OCI-M1 (cell line): ENCODE measurements at places on chromosomes 7 and 10.
A peak's percentile ranks its signal among the peaks of the same experiment; 100 is the strongest.

DNA sequence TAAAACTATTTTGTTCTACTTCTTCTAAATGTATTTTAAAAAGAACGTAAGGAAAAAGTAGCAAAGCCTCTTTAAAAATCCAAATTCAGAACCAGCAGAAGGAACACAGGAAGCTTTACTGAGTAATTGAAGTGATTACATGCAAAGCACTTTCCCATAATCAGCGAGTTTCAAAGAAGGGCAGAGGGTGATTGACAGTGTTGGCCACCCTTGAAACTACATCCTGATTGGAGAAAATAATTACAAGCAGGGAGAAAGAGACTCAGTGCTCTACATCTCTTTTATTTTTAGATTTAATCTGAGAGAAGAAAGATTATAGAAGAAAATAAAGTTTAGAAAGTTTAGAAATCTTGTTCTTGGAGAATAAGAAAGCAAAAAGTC, 20.3 kb upstream of the HGF start:
- DNase-seq, result no peak

DNA sequence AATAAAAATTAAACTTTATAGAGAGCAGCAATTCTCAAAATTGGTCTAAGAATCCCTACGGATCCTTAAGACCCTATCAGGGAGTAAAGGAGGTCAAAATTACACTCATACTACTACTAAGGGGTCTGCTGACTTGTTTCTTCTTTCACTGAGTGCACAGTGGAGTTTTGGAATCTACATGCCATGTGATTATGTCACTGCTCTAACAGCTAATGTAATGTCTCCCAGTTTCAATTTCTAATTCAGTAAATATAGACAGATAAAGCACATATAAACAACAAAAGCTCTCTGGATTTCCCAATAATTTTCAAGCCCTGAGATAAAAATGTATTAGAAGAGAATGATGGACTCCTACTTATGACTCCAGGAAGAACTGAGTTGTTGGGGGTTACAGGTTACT, 74.6 kb downstream of the WAPL start:
- no peak for DNase-seq

- no peak for DNase-seq
Observed at GRCh38 chr10:59684006-59684405, 25.6 kb downstream of the SLC16A9 start.

DNA sequence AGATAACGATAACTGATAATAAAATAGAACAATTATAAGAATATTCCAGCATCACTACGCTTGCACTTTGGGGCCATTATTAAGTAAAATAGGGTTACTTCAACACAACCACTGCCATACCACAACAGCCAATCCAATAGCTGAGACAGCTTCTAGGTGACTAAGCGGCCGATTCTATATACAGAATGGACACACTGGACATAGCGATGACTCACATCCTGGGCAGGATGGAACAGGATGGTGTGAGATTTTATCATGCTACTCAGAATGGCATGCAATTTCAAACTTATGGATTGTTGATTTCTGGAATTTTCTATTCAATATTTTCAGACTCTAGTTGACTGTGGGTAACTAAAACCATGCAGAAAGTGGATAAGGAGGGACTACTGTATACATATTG, 920.9 kb downstream of the LRMDA start:
- DNase-seq, result no peak

- DNase-seq, result no peak
Observed at GRCh38 chr10:23885853-23886252, 323.1 kb upstream of the KIAA1217 start.

DNA sequence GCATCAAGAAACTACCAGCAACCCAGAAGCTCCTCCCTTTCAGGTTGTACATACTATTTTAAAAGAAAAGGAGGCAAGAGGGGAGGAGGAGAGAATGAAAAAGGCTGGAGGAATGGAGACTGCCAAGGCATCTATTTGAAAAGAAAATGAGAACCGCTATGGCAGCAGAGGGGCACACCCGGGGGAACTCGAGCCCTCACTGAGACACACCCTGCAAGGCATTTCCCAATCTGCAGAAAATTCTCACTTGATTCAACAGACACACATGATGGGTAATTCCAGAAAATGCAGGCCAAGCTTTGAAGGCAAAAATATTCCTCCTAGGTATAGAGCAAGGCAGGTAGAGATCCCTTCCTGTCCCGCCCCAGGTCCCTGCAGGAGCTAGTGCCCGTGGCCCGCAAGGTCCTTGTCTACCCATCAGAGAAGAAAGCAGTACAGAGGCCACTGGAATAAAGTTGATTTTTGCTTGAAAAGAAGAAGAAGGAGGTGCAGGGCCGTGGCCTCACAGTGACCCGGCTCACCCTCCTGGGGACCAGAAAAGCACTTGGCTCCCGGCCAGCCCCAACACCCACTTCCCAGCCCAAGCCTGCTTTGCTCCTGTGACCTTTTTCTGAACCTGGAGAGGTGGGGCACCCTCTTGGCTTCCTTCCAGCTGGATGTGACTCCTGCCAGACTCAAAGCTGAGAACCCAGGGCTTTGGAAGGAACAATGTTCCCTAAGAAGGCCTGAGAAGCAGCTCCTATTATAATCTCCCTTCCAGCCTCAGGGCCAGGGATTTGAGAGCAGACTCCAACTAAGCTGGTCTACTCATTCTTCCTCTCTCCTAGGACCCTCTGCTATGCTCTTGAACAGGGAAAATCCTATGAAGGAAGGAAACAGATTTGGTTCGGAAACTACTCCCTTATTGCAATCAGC, 6.2 kb upstream of the PIK3CG start:
- no peak for DNase-seq

DNA sequence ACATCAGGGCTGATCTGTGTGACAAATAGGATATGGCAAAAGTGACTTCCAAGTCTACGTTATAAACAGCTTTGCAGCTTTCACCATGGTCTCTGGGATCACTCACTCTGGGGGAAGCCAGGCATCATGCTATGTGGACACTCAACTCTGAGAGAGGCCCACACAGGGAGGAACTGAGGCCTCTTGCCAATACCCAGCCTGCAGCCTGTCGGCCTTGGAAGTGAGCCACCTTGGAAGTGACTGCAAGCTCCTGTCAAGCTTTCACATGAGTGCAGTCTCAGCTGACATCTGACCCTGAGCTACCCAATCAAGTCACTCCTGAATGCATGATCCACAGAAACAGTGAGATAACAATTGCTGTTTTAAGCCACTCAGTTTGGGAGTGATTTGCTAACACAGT, 56.5 kb downstream of the MMRN2 start:
- no peak for DNase-seq

- DNase-seq, result peak; percentile 59
Observed at GRCh38 chr7:17044396-17044795, 162.6 kb upstream of the AGR3 start.

- no peak for DNase-seq
Observed at GRCh38 chr10:124179308-124180043, 86.1 kb upstream of the CHST15 start.

DNA sequence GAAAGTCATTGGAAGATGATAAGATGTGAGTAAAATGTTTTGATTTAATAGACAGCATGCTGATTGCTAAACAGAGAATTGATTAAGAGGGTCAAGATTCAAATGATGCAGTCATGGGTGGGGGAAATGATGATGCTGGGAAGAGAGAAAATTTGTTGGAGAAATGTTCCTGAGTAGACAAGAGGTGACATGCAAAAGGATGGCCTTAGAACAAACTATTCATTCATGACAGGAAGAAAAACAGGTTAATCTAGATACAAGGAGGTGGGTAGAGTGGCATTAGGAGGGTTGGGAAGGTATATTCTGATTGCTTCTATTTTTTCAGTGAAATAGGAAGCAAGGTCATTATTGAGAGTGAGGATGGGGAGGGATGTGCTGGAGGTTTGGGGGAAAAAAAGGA, 146.7 kb downstream of the SEM1 start:
- no peak for DNase-seq

- peak; percentile 77 for DNase-seq
Observed at GRCh38 chr10:22029445-22030236, 26.1 kb upstream of the DNAJC1 start.

DNA sequence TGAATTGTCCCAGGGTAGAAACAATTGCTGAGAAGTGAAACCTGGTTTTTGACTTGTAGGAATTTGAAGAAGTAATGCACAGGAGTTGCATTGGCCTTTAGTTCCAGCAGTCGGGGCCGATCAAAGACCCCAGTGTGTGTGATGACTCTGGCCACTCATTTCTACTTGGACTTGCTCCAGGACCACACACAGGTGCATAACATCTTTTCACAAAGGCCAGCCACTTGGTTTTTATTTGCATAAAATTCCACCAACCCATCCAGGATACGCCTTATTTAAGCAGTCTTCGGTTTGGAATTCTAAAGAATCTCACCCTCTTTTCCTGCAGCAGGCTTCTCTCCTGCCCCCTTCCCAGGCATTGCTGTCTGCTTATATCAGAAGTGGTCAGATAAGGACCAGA, 162.0 kb upstream of the HABP2 start:
- DNase-seq, result no peak

- DNase-seq, result no peak
Observed at GRCh38 chr10:47276576-47277351, 23.2 kb upstream of the GDF10 start.

GRCh38 chr7:141231018-141231792, 157.3 kb downstream of the TMEM178B start:
- no peak for DNase-seq

DNA sequence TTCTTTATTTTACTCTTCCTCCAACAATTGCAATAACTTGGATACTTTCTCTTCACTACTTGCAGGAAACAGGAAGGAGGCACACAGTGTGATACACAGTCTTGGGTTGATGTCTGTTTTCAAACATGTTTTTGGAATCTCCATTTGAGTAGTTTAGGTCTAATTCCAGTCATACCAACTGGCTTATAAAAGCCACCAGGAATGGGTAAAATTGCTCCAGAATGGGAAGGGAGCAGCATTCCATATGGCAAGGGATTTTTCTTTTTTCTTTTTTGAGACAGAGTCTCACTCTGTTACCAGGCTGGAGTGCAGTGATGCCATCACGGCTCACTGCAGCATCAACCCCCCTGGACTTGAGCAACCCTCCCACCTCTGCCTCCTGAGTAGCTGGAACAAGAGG, 545.1 kb upstream of the GALNT17 start:
- no peak for DNase-seq

GRCh38 chr7:129771928-129772479, 160.5 kb downstream of the NRF1 start:
- no peak for DNase-seq
